ENCODE measurements at places on chromosomes 3 and 15. TPM values are rescaled to one million over a fixed set of nuclear protein-coding genes. Genes with fewer than 3 reads are reported as not detected.

- peak; percentile 56 for DNase-seq
Observed at GRCh38 chr3:56702490-56703315, 19.6 kb upstream of the TASOR start.

DNA sequence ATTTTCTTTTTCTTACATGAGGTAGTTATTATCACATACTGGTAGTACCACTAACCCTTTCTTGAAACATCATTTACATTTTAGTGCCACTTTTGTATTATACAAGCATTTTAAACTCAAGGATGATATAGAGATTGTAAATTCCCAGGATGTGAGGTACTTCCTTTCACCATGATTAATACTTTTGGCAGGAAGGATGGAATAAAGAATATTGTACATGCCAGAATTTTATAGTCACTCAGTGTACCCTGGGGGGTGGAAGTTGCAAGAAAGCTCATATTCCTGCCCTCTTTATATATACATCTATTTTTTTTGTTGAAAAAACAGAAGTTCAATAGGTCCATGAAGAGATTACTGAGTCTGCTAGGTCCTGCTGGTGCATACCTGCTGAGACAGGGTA lies 141.0 kb upstream of the PLSCR5 start:
- peak; percentile 79 for DNase-seq

GRCh38 chr3:49630784-49631183 lies 43.4 kb upstream of the APEH start:
- DNase-seq, result peak; percentile 28

DNA sequence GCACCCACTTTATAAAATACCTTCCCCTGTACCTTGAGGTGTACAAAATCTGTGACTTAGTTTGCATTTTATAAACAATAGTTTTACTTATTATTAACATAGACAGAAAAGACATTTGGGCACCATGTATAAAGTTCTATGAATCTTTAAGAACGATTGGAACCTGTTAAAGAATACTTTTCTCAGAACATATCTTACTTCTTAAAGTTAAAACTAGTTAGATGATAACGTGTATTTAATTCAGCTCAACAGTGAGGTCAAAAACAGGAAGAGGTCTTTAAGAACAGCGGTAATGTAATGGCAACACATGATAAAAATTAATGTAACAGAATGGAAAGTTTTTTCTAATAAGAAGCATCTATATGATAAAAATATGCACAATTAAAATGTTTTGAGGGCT lies 25.0 kb downstream of the CPOX start:
- no peak for DNase-seq

Gene ADAMTSL3
- total RNA-seq, result 0.03 TPM

DNA sequence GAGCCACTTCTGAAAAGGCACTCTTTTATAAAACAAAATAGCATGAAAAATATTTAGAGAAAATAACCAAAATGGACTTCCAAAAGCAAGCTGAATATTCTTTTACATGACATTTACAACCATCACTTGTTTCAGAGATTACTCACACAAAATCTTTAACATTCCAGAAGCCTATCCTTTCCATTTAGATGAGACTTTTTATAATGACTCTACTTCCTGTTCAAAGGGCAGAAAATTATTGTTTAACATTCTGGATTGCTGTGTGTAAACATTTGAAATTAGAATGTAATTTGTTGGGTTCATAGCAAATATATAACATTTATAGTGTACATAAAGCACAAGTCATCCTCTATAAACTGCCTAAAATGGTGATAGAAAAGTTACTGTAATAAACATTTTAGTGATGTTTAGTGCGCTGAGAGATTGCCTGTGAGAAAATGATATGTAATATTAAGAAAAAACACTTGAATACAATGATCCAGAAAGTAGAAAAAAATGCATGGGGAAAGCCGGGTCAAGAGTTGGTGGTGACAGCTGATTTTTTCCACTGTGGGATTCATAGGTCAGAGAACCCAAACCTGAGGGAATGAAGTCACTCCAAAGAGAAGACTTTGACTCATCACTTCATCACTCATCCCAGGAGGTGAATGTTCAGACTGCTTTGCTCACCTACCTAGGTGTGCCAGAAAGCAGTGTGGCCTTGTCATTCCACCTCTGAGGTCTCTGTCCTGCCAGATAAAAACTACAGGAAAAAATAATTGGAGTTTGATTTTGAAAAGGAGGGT lies 305.8 kb downstream of the ARPP21 start:
- peak; percentile 62 for DNase-seq

DNA sequence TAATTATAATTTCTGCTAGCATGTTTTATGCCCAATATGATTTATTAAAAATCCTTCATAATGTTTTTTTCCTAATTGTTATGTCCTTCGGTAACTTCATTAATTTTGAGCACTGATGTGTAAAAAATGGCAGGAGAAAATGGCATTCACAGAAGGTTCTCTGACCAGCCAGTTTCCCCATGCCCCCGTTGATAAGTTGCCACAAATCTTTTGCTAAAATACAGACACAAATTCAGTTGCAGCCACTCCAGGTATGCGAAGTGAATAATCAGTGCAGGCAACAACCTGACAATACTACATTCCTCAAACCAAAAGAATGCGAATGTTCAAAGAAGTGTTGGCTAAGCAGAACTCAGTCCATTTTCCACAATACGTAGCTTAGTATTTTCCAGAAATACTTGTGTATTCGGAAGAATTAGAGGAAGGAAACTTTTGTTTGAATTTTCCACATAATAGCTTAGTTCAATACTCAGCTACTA lies 32.7 kb downstream of the CHL1 start:
- DNase-seq, result no peak

Data from HT1080 (cell line).